ENCODE measurements at places on chromosomes 1 and 21.
A peak's percentile ranks its signal among the peaks of the same experiment; 100 is the strongest.

DNA sequence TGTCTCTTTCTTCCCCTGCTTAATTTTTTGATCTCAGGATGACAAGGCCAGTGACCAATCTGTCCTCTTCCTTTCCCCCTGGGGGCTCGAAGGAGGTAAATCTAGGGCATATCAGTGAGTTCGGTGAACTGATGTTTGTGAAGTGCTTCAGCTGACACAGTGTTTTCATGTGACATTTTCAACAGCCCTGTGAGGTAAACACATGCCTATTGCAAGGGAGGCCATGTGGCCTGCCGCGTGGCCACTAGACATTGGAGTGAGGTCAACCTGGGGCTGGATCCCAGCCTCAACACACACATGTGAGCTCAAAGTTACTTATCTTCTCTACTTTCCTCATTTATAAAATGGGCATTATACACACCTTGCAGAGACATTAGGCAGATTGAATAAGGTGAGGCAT, 126.3 kb downstream of the PLPP3 start:
- DNase-seq: no peak

GRCh38 chr1:46039571-46040052, 92.8 kb downstream of the PIK3R3 start:
- DNase-seq: no peak

GRCh38 chr1:165829888-165830287, 2.5 kb downstream of the UCK2 start:
- no peak for DNase-seq

DNA sequence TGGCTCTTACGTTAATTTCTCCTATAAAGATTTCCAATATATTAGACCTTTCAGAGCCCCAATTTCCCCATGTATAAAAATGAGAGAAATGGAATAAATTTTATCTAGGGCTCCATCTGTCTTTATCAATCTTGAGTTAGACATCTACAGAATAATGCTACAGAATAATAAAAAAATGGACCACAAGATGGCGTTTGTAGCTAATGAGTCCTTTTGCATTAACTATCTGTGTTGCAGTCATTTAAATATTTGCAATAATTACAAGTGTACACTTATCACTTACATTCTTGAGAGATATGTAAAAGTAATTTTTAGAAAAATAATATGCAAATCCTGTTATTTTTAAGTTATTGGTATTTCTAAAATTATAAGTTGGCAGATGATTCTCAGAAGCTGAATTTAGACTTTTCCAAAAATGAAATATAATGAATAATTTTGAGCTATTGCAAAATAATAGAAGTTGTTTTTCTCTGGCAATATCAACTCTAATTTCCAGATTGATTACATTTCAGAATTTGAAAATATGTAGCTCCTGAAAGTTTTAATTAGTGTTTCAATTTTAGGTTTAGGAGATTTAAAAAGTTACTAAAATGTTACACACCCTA, 87.7 kb downstream of the SNX7 start:
- no peak for DNase-seq

DNA sequence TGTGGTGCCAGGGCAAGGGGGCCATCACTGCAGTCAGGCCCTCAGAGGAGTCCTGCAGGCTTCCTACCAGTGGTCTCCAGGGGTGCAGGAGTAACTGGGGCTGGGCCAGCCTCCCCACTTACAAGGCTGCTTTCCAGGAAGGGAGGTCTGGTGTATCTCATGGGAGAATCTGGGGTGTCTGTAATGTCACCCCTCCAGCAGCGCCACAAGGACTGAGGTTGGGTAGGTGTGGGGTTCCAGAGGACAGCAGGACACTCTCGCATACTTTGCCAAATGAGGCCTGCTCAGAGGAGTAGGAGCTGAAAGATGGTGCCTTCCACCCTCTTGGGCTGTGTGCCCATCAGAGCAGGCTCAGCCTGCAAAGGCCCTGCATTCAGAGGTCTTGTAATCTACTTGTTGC, 46.9 kb downstream of the TNNT2 start:
- no peak for DNase-seq

DNA sequence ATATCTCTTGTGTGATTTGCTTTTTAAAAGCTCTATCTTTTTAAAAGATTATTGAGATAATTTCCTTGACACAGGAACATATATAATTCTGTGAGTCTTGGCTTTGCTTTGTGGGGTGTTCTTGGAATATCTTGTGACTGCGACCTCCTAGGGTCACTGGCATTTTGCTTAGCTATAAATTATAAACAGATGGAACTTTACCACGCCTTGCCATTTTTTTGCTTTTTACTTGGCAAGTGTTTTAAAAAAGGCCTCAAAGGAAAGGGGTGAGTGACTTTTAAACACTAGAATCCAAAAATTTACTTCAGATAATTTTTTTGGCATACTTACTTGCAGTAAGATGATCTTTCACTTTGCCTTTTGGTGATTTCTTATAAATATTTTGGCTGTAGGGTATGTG, 43.6 kb downstream of the ALG6 start:
- no peak for DNase-seq

- no peak for DNase-seq
Measured at GRCh38 chr1:66239834-66240233, 294.1 kb upstream of the SGIP1 start.

GRCh38 chr1:113929750-113930498, 800 bp downstream of the HIPK1 start:
- DNase-seq: no peak

DNA sequence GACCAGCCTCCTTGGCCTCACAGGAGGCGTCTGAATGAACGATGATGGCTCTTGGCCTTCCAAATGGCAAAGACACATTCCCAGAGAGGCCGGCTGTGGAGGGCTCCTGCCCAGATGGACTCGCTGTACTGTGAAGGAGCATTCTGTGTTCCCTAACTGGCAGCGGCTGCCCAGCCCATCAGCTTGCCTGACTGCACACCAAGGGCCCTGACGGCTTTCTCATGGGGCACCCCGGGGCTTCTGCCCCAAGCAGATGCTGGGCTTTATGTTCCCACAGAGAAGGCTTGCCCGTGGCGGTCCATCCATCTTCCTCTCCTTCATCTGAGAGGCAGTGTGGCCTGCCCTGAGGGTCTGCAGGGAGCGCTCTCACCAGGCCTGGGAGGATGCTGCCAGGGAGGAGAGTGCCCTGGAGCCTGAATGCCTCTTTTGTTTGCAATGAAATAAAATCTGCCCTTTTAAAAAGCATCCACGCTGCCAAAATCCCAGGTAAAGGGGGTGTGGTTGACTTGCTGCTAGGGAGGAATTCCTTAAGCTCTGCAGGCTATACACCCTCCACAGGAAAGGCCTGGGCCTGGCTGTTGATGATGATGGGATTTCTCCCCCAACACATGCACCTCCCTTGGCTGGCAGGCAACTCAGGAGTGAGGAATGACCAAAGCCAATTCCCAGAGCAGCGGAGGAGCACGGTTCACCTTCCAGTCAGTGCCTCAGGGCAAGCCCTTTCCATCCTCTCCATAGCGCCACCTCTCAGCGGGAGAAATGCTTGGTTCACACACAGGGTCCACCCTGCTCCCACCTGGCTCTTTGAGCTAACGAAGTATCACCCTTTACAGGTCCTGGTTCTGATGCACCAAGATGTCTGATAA, 84.6 kb upstream of the SSX2IP start:
- no peak for DNase-seq

GRCh38 chr1:198970916-198971315, 332.1 kb downstream of the PTPRC start:
- DNase-seq: no peak

GRCh38 chr1:172378109-172378760, 42.2 kb upstream of the C1orf105 start:
- no peak for DNase-seq

GRCh38 chr21:31363720-31364119, 19.7 kb upstream of the TIAM1 start:
- DNase-seq: no peak

- no peak for DNase-seq
Measured at GRCh38 chr1:230581446-230582079, 60.7 kb upstream of the COG2 start.

GRCh38 chr1:24895511-24895910, 34.6 kb downstream of the RUNX3 start:
- DNase-seq: no peak

- no peak for DNase-seq
Measured at GRCh38 chr1:17201201-17202021, 3.5 kb upstream of the PADI1 start.

DNA sequence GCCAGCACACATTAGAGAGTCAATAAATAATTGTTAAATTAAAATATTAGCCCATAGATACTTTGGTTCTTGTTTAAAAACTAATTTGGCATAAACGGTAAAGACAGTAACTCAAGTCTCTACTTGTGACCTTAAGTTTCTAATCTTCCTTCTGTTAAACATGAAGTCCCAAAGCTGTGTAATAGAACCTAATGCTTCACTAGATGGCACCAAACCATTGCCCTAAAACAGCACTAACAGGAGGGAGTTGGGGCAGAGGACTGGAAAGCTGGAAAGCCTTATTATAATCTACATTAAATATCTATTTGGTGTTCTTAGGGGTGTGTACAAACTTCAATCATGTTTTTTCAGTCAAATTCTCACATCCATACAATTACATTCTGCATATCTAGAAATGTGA, 176.7 kb downstream of the OLFM3 start:
- DNase-seq: peak; percentile 53

DNA sequence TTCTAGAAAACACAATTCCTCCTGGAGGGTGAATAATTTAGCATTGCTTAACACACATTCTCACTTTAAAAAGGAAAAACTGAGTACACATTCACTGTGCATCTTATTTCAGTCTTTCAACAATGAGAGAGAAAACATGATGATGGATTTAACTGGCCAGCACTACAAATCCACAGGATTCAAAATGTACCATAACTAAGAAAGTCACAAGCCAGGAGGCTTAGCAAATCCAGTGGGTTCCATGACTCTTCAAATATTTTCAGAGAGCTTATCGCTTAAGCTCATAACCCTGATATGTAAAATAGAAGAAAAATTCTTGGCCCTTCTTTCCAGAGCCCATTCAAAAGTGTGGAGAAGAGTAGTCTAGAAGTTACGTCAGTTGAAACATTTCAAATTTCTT, 820.3 kb downstream of the LTN1 start:
- DNase-seq: no peak

DNA sequence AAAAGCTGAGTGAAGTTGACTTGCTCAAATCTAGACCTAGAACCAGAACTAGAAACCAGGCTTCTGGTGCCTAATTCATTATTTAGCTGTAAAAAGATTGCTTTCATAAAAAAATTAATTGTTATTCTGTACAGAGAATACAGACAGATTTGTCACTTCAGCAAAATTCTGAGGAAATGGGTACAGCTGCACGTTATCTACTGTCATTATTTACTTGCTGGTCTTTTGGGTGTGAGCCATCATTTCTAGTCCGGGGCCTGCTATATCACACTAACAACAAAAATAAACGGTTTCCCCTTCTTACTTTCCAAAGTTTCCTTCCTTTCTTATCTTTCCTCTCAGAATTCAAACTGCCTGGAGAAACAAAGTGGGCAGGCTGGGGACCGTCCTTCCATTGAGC, 68.3 kb downstream of the PTGER3 start:
- no peak for DNase-seq

DNA sequence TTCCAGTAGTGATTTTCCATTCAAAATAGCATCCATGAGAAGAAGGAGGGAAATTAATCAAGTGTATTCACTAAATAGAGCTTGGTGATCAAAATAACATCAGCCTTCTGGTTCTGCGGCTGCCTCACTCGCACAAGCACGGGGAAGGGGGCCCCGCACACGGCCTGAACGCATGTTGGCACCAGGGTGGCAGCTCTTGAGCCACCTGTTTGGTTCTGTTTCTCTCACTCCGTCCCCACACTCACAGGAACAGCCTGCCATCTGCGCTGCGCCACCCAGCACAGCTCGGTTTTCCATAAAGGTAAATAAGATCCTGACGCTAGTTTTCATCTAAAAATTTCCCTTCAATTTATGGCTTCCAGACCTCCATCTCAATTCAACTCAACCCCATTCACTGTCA, 49.4 kb downstream of the TIAM1 start:
- no peak for DNase-seq

DNA sequence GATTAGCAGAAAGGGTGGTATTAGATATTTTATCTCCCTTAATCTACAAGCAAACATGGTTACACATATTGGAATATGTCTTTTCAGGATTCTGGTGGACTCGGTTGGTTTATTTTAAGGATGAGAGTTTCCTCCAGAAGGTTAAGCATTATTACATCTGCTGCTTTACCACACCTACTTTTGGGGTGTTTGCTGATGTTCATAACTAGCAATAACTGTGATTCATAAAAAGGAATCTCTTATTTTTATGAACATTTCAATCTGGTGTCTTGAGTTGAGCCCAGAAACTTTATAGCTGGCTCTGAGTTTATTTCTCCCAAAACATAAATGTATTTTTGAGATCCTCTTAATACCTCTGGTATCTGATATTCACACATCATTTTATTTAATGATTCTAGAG, 82.7 kb downstream of the LRRC8D start:
- DNase-seq: no peak

GRCh38 chr1:241408170-241408569, 51.2 kb upstream of the RGS7 start:
- DNase-seq: no peak

DNA sequence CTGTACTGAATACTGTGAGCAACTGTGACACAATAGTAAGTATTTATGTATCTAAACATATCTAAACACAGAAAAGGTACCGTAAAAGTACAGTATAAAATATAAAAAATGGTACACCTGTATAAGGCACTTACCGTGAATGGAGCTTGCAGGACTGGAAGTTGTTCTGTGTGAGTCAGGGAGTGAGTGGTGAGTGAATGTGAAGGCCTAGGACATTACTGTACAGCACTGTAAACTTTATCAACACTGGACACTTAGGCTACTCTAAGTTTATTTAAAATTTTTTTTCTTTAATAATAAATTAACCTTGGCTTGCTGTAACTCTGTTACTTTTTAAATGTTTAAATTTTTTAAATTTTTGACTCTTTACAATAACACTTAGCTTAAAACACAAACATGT, 24.5 kb upstream of the SHCBP1L start:
- DNase-seq: no peak

GRCh38 chr21:32424674-32425073, 12.2 kb downstream of the EVA1C start:
- DNase-seq: no peak

DNA sequence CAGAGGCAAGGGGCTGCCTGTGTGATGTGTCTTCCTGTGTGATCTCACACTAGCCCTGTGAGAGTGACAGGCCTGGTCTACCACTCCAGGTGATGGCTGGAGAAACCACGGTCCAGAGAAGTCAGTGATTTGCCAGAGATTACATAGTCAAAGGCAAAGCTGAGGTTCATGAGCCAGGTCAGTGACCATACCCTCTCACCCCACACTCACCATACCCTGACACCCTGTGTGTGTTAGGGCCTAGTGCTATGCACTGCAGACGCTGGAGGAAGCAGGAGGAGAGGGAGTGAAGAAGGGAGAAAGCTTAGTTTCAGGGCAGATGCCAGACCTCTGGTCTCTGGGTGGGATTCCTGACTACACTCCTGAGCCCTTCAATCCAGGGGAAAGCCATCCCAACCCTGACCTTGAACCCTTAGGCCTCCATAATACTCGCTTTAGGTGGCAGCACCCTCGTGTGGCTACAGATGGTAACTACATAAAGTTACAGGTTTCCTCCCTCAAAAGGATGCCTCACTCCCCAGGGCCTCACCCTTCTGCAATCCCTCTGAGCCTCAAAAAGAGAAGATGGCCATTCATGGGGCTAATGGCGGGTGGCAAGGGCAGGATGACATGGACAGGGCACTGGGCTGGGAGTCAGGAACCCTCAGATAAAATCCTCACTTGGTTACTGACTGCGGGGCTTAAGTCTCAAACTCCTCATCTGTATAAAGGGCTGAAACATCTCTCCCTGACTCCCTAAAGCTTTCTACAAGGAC, 20.8 kb upstream of the SDC3 start:
- DNase-seq: no peak

- no peak for DNase-seq
Measured at GRCh38 chr21:37155186-37155585, 82.1 kb downstream of the TTC3 start.
